ENCODE measurements at places on chromosomes 16 and 17.
A peak's percentile ranks its signal among the peaks of the same experiment; 100 is the strongest.

GRCh38 chr17:9958586-9959281 lies 53.7 kb upstream of the RCVRN start:
- DNase-seq = no peak

DNA sequence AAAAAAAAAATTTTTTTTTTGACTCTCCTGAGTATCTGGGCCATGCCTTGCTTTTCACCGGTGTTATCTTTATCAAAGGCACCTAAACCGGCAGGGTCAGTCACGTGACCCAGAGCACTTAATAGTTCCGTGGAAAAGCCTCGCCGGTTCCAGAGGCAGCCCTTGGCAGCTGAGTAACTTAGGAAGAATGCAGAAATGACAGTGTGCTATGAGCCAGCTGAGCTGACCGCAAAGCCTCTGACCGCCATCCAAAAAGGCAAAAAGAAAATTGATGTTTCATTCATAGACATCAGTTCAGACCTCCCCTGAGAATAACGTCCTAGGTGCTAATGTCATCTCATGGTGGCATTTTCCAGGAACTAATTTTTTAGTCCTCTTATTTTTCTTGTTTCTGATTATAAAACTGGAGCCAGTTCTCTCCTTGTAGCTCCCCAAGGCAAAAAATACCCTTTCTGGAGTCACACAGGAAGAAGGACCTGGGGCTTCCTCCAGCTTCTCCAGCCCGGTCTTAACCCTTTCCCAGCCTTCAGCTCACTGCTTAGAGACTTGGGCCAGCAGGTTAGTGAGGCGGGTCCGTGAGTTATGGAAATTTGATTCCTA lies 122.6 kb downstream of the SOCS1 start:
- no peak for DNase-seq

DNA sequence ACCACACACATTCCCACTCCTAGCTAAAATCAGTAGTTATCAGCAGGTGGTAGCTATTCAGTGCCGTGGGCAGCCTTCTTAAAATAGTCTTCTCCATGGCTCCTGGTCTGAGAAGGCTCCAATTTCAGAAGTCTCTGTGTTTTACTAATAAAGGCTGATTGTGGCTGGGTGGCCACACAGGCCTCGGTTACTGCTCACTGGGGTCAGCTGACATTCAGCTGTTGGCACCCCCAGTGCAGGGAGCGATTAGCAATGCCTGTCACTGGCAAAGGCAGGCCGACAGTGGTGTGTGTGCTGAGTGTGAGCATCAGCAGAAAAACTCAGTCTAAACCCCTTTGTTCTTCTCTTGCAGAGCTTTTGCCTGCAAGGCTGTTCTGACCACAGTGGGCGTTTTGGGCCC lies 16.6 kb upstream of the DBNDD1 start:
- DNase-seq = no peak

- DNase-seq = no peak
Measured at GRCh38 chr17:38343608-38344419, at the start of gene GPR179. Gene GPR179, minus strand, starts transcription at chr17:38343956. Its CDS starts 167 bp downstream, at chr17:38343789.

DNA sequence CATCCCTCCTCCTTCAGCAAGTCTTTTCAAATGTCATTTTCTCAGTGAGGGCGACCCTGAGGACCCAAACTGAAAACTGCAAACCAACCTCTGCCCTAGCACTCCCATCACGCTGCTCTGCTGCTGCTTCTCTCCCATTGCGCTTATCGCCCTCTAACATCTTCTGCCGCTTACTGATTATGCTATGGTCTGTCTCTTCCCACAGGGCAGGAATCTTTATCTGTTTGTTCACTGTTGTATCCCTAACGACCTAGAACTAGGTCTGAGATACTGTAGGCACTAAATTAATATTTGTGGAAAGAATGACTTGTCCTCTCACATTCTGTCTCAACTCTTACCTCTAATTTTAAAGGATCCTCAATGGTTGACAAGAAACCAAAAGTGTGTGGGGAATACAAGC lies 12.5 kb downstream of the ZSCAN32 start:
- DNase-seq = no peak

DNA sequence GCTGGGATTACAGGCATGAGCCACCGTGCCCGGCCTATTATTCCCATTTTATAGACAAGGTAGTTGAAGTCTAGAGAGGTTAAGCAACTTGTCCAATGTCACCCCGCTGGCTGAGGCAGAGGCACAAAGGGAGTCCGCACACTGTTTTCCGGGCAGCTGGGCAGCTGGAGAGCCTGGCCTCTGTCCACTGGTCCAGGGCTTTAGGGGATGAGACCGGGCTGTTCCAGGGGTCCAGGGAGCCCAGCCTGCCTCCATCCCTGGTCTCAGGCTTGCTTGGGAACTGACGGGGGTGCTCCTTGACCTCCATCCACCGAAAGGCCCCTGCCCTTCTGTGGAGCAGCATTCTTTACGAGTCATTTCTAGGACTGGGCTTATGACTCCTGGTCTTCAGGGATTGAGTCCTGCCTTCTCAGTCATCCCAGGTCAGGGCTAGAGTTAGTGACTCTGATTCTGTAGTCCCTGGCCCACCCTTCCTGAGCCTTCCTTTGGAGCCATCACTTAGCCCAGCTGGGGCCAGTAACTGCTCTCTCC lies 37.5 kb downstream of the SOCS3 start:
- DNase-seq = no peak

DNA sequence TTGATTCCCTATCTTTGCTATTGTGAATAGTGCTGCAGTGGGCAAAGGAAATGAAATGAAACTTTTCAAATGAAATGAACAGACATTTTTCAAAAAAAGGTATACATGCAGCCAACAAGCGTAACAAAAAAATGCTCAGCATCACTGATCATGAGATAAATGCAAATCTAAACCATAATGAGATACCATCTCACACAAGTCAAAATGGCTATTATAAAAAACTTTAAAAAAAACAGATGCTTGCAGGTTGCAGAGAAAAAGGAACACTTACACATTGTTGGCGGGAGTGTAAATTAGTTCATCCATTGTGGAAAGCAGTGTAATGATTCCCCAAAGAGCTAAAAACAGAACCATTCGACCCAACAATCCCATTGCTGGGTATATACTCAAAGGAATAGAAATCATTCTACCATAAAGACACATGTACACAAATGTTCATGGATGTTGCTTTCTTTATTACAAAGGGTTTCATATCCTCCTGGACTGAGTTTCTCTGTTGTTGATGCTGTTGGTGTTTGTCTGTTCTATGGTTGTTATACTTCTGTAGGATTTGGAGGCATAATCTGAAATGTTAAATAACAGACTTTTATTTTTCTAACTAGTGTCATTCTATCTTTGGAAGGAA lies 99.3 kb upstream of the SOX9 start:
- DNase-seq = no peak

- no peak for DNase-seq
Measured at GRCh38 chr17:52145476-52145875, 13.0 kb downstream of the CA10 start.

DNA sequence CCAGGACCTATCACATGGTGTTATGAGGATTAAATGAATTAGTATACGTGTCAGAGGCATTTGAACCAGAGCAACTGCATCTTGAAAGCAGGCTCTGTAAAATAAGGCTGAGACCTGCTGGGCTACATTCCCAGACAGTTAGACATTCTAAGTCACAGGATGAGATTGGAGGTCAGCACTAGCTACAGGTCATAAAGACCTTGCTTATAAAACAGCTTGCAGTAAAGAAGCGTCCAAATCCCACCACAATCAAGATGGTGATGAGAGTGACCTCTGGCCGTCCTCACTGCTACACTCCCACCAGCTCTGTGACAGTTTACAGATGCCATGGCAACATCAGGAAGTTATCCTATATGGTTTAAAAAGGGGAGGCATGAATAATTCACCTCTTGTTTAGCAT lies 71.8 kb downstream of the IRF8 start:
- no peak for DNase-seq

DNA sequence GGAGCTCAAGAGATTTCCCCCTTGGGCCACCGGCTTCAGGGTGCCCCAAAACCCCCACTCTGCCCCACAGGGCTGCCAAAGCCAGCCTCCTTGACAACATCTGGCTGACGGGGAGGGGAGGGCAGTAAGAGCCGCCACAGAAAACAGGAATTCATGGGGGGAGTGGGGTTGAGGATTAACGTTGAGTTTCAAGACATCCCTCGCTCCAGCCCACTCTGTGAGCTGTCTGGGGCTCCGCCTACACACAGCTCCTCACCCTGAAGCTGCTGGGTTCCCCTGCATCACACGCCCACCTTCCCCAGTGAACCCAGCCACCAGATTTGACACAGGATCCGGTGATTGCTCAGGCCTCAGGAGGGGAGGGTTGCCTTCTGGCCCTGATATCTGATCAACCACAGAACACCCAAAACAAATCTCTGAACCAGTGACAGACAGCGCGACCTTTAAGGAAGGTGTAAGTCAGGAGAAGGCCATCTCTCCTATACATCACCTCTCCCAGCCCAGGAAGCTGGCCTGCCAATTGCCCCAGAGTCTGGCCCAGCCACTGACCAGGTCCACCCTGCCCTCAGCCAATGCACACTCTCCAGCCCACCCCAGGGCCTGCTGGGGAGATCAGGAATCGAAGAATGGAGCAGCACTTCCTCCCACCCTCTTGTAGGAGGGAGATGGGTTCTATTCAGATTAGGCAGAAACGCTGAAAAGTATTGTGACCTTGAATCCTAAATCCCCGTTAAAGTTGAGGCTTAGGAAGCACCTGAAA lies 132.1 kb downstream of the CLEC16A start:
- peak; percentile 76 for DNase-seq

GRCh38 chr17:50634224-50634914 lies at the start of gene ABCC3:
Gene ABCC3, plus strand, starts transcription at chr17:50634881. Its CDS starts 56 bp downstream, at chr17:50634937.
- no peak for DNase-seq

DNA sequence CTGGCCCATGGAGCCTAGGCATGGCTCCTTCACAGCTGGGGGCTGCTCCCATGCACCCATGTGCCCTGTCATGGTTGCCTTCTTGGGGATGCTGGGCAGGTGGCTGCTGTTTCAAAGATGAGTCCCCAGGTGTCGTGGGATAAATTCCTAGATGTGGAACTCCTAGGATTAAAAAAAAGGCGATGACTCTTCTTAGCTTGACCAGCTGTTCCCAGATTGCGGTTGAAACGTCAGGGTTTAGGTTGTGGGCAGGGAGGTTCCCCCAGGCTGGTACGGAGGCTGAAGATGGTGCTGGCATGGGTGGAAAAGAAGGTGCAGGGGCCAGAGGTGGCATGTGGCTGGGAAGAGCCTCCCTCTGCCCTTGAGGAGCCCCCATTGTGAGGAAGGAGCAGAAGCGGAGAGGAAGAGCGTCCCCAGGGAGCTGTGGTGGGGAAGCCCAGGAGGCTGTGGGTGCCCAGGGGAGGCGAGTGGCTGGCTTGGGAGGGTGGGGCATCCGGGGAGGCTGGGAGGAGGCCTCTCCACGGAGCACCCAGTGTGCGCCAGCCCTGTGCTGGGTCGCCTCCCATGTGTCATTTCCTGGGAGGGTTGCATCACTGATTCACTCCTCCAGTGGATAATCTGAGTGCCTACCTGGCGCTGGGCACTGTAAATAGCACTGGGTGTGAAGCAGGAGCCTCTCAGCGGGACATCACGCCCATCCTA lies 7.5 kb upstream of the KCNJ12 start:
- DNase-seq = no peak

- DNase-seq = no peak
Measured at GRCh38 chr17:40958086-40958953, 8.4 kb downstream of the KRT39 start.

- DNase-seq = no peak
Measured at GRCh38 chr17:49991409-49991808, 3.6 kb downstream of the DLX3 start.

DNA sequence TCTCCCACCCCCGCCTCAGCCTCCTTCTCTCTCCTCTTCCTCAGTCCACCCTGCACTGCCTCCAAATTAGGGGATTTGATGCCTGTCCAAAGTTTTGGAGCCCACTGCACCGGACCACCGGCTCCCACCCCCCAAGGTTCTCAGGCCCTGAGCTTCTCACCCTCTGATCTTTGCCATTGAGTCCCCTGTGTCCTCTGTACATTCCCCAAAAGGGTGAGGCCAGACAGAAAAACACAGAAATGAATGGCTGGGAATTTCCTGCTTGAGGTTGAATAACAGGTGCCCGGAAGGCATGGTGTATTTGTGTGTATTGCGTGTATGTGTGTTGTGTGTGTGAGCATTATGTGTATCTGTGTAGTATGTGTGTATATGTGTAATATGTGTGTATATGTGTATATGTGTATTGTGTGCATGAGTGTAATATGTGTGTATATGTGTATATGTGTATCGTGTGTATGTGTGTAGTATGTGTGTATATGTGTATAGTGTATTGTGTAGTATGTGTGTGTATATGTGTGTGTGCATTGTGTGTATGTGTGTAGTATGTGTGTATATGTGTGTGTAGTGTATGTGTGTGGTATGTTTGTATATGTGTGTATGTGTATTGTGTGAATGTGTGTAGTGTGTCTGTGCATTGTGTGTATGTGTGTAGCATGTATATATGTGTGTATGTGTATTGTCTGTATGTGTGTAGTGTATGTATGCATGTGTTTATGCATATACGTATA lies 16.0 kb upstream of the CCL17 start:
- DNase-seq = no peak

DNA sequence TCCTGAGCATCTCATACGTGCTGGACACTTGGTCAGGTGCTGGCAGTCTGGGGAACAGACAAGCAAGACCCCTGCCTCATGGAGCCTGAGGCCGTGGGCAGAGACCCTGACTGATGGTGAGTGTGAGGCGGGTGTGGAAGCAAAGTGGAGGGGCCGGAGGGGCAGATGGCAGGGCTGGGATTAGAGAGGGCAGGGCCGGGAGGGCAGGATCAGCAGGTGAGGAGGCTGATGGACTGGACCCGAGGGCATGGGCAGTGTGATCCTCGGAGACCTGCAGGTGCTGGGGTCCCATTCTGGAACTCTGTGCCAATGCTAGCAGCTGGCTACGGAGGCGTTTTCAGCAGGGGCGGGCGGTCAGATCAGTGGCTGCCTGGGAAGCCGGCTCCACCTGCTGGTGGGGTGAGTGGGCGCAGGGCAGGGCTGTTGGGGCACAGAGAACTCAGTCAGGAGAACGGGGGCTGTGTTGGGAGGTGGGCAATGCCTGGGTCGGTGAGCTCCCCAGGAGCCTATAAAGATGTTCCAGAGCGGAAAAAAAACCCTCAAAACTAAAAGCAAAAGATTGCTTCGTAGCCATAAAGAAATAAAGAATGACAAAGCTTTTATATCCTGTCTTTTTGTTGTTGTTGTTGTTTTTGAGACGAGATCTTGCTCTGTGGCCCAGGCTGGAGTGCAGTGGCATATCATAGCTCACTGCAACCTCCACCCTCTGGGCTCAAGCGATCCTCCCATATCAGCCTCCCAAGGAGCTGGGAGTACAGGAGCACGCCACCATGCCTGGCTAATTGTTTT lies 8.9 kb upstream of the C16orf74 start:
- peak; percentile 54 for DNase-seq

Data from activated naive CD8-positive, alpha-beta T cell treated with anti-CD3 and anti-CD28 coated beads, Interleukin-2, amount 50 U/mL, for 24 hours (primary cell).